ENCODE measurements at places on chromosomes 13 and 19.

DNA sequence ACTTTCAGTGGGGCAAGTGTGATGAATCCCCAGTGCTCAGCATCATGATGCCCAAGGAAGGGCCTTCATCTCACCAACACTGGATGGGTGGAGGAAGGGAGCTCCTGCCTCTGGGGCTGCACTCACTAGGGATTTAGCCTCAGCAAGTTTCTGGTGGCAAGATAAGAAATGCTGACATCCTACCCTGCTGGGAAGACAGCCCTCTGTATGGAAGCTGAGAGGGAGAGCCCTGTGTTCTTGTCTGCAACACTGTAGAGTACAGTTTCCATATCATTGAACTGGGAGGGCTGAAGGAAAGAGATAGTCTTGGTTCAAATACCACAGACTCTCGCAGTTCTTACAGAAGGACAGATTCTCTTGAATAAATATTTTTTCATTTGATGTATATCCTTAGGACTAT is 7.3 kb upstream of the ZNF460 start:
- no peak for DNase-seq

DNA sequence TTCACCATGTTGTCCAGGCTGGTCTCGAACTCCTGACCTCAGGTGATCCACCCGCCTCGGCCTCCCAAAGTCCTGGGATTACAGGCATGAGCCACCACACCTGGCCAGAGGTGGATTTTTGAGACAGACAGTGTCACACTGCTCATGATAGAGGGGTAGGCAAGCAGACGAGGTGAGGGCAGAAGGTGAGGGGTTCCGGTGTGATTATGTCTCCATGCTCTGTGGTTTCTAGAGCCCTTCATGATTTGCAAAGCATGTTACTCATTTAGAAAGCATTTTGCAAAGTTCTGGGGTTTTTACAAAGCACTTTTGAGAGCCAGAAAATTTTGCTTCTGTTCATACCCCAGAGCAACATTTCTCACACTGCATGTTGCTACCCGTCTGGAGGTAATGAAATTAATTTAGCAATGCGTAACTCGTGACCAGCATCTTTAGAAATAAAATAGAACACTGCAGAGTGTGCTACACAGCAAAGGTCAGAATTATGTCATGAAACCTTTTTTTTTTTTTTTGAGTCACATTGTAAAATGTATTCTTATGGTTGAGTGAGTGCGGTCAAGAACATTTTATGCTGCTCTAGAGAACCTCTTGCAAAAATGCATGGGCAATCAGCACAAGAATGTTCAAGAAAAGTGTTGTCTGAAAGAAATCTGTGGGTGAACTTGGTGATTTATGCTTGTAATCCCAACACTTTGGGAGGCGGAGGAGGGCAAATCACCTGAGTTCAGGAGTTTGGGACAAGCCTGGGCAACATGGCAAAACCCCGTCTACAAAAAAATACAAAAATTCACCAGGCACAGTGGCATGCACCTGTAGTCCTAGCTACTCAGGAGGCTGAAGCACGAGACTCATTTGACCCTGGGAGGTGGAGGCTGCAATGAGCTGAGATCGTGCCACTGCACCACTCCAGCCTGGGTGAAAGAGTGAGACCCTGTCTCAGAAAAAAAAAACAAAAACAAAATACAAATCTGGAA is 58.0 kb downstream of the MAP4K1 start:
- DNase-seq, result no peak

GRCh38 chr19:3852614-3853254 is 16.1 kb downstream of the ZFR2 start:
- peak; percentile 8 for DNase-seq

DNA sequence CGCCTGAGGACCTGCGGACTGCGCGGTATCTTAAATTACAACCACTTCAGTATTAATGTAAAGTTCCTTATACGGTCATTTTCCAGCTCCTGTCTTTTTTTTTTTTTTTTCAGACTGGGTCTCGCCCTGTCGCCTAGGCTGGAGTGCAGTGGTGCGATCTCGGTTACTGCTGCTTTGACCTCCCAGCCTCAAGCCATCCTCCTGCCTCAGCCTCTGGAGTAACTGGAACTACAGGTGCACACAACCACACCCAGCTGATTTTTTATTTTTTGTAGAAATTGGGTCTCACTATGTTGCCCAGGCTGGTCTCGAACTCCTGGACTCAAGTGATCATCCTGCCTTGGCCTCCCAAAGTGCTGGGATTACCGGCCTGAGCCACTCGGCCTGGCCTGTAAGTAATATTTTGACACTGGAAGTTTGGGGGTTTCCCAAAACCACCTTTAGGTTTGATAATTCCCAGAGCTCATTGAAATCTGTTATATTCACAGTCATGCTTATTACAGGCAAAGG is 406 bp upstream of the EID2B start:
- DNase-seq, result no peak

- DNase-seq, result no peak
These were observed 112.6 kb upstream of the DACH1 start for GRCh38 chr13:71979616-71980015.

GRCh38 chr19:43563816-43564457 is 11.4 kb downstream of the XRCC1 start:
- DNase-seq, result no peak

GRCh38 chr13:67351909-67352308 is 121.8 kb upstream of the PCDH9 start:
- DNase-seq, result no peak
